ENCODE measurements at places on chromosomes 11 and 22.

DNA sequence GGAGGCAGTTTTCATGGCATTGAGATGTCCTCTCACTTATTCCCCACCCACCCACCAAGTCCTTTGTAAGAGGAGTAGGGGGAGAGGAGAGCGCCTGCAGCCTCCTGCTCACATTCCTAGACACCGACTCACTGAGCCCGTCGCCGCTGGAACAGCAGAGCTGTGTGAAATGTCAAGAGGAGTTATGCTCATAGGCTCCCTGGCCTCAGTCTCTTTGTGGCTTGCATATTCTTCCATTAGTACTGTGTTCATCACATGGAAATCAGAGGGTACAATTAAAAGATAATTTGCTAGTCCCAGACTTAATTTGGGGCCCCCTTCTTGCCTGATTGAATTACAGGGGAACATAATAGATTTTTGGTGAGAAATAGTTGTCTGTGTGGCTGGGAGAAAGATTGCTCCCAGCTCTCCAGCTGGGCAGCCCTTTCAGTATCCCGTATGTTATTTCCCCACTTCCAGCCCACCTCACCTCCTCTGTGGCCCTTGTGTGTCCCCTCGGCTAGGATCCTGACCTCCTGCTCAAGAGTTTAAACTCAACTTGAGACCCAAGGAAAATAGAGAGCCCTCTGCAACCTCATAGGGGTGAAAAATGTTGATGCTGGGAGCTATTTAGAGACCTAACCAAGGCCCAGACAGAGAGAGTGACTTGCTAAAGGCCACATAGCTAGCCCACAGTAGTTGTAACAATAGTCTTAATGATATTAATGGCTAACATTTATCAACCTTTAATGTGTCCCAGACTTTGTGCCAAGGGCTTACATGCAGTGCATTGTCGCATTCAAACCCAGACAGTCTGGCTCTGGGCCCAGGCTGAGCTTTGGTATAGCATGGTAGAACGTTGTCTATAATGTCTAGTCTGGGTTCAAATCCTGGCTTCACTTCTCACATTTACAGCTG is 32.2 kb downstream of the LIMK2 start:
- no peak for DNase-seq

- DNase-seq, result no peak
Measured at GRCh38 chr11:117197516-117198456, 1.4 kb upstream of the TAGLN start.

GRCh38 chr11:114346709-114347141 is 50.5 kb downstream of the NNMT start:
- DNase-seq, result no peak

GRCh38 chr22:49141761-49142160 is 685.9 kb downstream of the BRD1 start:
- no peak for DNase-seq

DNA sequence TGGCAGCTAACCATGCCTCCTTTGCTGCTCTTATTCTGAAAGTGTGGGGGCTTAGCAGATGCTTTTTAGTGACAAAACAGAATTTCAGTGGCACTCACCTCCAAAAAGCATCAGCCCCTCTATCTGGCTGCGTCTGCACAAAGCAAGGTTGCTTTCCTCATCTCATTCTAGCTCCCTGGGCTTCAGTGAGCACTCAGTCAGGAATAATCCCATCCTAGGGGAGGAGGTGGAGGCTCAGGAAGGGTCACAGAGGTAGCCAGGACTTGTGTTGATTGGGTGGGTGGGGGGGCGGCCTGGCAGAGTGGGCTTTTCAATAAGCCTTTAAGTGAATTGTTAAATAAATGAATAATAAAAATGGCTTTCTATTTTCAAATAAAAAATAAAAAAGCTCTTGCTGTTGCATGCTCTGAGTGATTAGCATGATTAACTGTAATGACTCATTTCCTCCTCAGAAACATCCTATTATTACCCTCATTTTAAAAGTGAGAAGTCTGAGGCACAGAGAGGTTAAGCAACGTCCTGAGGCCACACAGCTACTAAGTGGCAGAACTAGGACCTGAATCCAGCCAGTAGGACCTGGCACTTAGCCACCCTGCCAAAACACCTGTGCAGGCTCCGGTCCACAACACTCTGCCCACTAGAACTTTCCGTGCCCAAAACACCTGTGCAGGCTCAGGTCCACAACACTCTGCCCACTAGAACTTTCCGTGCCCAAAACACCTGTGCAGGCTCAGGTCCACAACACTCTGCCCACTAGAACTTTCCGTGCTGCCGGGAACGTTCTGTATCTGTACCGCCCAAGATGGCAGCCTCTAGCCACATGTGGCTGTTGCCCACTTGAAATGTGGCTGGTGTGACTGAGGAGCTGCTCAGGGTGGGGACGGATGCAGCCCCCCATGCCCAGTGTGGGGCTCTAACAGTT is 5.5 kb downstream of the B3GAT1 start:
- DNase-seq, result no peak

DNA sequence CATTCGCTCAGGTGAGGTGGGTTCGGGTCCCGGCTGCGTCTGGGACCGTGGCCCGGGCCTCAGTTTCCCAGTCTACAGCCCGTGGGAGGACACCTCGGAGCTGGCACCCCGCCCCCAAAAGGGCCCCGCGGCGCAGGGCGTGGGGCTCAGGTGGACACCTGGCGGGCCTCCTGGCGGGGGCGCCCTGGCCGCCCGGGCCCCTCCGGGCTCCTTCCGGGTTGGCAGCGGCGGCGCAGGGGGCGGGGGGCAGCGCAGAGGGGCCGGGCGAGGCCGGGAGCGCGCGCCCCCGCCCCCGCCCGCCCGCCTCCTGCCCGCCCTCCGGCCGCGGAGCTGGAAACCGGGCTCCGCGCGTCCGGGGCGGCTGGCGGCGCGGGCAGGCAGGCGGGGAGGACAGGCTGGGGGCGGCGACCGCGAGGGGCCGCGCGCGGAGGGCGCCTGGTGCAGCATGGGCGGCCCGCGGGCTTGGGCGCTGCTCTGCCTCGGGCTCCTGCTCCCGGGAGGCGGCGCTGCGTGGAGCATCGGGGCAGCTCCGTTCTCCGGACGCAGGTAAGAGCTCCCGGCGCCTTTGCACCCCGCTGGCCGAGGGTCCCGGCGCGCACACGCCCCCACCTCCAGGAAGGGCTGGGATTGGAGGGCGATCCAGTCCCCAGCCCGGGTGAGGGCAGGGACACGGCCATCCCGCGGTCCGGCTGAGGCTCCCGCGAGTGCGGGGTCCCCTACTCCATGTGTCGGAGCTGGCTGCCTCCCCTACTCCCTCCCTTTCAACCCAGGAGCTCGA is at the start of gene EMID1:
Gene EMID1, plus strand, starts transcription at position 303 of the 778 bp plus-strand sequence. Its CDS starts 143 bp downstream, at position 446.
- no peak for DNase-seq

DNA sequence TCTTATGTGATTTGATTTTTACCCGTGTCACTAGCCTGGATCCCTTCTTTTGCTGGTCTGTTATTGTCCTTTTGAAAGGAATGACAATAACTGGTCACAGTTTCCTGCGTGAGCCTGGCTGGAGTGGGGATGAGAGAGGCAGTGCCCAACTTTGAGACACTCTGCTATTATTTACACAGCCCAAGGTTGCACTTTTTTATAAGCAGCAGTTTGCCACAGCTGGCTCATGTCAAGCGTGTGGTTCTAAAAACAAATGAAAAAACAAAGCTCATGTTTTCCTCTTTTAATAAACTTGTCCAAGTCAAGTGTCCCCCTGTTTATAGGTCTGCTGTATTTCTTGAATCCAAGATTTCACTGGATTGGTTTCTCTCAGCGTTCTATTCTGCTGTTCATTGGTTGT is 201.3 kb downstream of the GRIK4 start:
- DNase-seq, result no peak

DNA sequence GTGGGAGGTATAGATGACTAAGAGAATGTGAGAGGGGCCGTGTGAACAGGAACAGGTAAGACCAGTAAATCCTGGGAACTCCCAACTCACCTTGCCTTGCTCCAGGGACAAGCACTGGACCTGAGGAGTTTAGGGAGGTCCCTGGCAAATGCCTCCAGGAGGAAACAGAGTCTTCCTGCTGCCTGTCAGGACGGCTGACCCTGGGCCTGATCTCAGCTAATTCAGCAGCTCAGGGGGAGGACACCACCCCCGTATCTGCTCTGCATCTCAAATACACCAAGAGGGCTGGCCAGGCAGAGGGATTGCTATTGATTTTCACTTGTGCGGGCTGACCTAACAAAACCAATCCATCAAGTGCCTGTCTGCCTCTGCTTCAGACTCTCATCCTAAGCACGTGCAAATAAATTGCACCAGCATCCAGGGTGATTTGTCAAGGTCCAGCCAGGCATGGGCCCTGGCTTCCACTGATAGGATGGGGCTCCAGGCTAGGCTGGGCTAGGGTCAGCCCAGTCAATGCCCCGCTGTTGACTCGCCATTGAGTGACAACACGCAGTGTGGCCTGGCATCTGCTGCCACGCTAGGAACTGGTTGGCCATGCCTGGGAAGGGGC is 20.3 kb downstream of the UQCR10 start:
- no peak for DNase-seq

- no peak for DNase-seq
Measured at GRCh38 chr11:19577976-19578619, 134.5 kb upstream of the NAV2 start.

GRCh38 chr11:87908086-87908485 is 267.2 kb downstream of the RAB38 start:
- no peak for DNase-seq

DNA sequence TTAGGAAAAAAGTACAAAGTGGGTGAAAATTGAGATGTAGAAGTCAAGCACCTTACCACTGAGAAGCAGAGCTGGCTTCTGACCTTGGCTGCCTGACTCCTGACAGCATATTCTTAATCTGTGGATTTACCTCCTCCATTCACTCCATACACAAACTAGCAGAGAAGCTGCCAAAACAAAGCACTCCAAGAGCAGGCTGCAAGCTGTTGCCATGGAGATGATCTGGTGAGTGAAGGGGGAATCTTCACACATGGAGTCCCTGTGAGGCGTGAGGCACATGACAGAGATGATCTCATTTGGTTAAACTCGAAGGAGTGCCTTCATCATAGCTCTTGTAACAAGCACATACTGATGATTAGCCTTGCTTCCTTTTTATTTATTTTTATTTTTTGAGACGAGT is 16.1 kb downstream of the COMMD9 start:
- no peak for DNase-seq

GRCh38 chr11:95706974-95707387 is 82.6 kb downstream of the FAM76B start:
- DNase-seq, result no peak

GRCh38 chr11:82845356-82846353 is 54.6 kb downstream of the PRCP start:
- no peak for DNase-seq

- no peak for DNase-seq
Measured at GRCh38 chr22:24290459-24290858, 19.8 kb downstream of the SPECC1L start.

- peak; percentile 67 for DNase-seq
Measured at GRCh38 chr11:29328961-29329441, 687.8 kb downstream of the KCNA4 start.

DNA sequence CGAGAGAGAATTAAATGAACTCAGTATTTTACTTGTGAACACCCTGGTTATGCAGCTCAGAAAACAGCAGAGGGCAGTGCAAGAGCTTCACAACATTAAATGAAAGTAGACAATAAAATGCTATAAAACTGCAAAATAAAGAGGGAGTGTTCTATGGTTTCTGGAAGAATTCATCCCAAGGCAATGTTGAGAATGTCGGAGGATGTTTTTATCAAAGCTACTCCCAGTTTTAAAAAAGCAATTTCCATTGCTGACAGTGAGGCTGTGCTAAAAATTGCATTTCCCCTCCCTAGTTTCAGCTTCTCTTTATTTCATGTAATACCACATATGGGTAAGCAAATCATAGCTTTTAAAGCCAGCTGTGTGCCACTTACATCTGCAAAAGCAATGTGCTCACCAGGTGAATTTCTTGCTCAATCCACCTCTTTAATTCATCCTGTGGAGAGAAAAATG is 296.8 kb downstream of the RAB38 start:
- peak; percentile 8 for DNase-seq

GRCh38 chr22:22883090-22883727 is 4.4 kb upstream of the IGLL5 start:
- no peak for DNase-seq

GRCh38 chr22:50190182-50190940 is 4.6 kb downstream of the TRABD start:
- DNase-seq, result no peak

GRCh38 chr22:43555561-43556515 is 144.0 kb downstream of the MPPED1 start:
- no peak for DNase-seq

DNA sequence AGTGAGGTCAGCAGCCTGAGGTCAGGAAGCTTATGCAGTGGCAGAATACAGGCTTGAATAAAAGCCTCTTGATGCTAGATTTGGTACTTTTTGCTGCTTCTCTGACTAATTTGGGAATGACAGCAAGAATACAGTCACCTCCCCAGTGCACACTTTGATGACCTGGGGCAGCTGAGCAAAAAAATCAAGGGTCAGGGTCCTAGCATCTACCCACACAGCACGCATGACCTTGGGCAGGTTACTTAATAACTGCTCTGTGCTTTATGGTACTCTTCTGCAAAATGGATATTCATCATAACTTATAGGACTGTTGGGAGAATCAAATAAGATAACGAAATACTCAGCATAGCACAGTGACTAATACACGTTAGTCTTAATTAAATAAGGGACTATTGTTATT is 344.1 kb upstream of the SYN3 start:
- DNase-seq, result no peak

GRCh38 chr11:18449251-18449650 is 6.4 kb upstream of the LDHAL6A start:
- DNase-seq, result no peak

DNA sequence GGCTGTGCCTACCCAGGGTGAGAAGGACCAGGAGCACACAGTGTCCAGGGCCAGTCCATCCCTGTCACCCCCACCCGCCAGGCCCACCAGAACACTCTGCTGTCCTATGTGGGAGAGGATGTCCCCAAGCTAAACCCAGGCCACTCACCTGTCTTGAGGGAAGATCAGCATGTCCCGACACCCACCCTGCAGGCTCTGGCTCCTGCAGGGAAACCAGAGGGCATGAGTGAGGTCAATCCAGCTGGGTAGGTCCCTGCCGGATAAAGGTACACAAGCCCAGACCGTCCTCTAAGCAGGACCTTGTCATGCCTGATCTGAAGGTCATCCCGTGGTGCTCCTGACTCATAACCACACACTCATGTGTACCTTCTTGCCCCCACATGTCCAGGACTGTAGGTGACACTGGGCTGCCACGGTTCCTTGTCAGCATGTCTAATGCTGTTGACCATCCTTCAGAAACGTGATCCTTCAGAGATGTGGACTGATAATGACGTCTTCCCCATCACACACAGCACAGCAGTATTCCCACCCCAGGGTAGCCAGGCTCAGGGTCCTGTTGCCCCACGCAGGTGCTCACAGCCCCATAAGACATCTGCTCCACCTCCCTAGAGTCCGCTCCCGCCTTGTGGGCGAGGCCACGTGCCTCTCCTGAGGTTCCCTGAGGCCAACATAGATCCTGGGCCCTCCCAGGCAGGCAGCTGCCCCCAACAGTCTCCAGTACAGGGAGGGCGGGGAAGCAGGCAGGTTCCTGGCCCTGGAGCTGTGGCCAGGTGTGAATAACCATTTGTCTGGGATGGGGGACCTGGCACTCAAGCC is 6.1 kb downstream of the ARVCF start:
- no peak for DNase-seq
